Immature natural killer cell (primary cell): ENCODE measurements at places on chromosomes 1 and 21. TPM values are rescaled to one million over a fixed set of nuclear protein-coding genes. Genes with fewer than 3 reads are reported as not detected.

DNA sequence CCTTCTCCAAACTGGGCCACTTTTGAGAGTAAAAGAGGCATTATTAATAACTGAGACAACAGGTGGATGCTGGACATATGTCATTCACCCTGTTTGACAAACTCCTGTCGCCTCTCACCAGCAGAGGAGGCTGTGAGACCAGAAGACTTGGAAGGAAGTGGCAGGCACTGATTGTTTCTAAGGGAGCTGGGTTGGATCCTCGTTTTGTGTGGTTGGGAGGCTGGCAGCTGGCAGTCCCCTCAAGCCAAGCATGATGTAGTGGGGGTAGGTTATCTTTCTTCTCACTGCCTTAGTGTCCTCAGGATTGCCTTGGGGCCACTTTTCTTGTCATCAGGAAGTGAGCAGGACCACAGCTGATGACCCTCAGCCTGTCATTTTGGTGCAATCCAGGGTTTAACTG is 86.5 kb upstream of the KCNJ15 start:
- no peak for DNase-seq

UBE4B gene
- 7.6 TPM for polyA plus RNA-seq

GRCh38 chr1:113745425-113745824 is 13.9 kb downstream of the PHTF1 start:
- DNase-seq: no peak

- DNase-seq: no peak
Measured at GRCh38 chr1:84225646-84226045, 75.9 kb upstream of the SAMD13 start.

KRTCAP2 gene
- 396 TPM for polyA plus RNA-seq

DNA sequence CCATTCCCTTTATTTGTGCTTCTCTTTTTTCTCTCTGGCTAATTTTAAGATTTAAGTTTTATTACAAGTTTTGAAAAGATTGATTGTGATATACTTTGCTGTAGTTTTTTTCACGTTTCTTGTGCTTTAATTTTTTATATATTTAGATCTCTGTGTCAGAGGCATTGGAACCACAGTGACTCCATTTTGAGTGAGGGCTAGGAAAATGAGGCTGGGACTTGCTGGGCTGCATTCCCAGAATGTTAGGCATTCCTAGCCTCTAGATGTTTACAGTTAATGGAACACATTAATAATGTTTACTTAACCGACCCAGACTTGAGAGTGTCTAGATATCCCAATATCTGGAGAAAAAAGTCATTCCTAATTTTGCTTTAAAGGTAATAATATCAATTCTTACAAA is 939.4 kb downstream of the BRINP3 start:
- no peak for DNase-seq

DNA sequence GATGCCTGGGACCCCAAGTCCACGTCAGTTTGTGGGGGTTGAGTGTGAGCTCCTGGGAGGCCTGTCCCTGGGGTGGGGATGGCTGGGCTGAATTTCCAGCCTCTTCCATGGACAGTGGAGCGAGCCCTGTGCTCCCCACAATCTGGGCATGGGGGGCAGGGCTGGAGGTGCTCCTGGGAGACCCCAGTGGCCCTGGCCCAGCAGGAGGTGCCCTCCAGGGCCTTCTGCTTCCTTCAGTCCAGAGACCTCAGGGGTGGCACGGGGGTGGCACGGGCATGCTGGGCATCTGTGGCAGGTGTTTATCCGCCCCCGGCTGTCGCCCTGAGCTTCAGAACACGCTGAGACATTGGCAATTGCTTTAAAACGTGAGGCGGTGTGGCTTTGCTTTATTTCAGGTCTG is 40.9 kb downstream of the MORN1 start:
- DNase-seq: no peak

ACADM gene
- 32.8 TPM for polyA plus RNA-seq

- peak; percentile 42 for DNase-seq
Measured at GRCh38 chr1:205504311-205505075, at the start of gene CDK18. Gene CDK18 (plus strand): TSS chr1:205504669. CDS start chr1:205523168, 18,499 bp downstream.

- DNase-seq: no peak
Measured at GRCh38 chr1:205582046-205582445, 49.8 kb downstream of the ELK4 start.

GRCh38 chr1:101004670-101005069 is 20.9 kb downstream of the DPH5 start:
- DNase-seq: no peak

DNA sequence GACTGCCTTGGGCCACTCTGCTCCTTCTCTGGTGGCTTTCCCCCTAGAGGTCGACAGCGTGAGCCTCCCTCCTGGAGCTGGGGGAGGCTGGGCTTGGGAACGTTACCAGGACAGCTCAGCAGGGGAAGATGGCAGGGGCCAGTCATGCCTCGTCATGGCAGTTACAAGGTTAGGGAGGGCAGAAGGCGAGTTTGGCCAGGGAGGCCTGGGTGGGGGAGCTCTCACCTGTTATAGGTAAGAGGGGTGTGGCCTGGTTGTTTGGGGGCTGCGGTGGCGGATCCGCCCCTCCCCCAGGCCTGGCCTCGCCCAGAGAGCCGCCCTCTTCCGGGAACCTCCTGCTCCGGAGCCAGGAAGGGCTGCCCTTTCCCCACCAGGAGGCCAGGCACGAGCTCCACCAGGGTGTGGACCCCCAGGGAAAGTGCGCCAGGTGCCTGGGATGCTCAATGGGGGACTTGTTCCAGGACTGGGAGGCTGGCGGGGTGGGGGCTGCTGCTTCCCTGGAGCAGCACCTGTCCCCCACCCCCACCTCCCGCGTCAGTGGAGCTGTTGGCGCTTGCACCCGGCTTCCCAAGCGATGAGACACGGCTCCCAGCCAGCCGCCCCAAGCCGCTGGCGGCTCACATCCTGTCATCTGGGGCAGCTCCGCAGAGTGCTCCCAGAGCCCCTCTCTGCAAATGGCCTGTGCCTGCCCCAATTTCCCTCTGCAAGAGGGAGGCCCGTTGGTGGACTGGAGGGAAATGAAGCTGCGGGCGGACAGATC is 23.6 kb upstream of the PKP1 start:
- no peak for DNase-seq

DNA sequence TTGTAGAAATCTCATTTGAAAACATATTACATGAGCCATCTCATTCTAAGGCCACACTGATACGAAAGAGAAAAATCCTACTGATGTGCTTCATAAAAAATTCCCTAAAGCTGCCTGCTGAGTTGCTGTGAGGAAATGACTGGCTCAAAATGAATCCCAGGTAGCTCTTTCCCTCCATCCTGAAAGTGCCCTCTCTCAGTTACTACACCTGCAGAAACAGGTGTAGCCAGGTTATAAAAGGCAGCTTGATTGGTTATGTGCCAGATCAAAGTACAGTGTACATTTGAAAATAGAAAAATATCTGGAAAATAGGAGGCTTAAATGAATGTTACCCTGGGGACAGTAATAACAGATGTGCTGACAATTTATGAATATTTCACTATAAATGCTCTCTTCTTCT is 833.4 kb upstream of the ADGRL4 start:
- DNase-seq: no peak

DNA sequence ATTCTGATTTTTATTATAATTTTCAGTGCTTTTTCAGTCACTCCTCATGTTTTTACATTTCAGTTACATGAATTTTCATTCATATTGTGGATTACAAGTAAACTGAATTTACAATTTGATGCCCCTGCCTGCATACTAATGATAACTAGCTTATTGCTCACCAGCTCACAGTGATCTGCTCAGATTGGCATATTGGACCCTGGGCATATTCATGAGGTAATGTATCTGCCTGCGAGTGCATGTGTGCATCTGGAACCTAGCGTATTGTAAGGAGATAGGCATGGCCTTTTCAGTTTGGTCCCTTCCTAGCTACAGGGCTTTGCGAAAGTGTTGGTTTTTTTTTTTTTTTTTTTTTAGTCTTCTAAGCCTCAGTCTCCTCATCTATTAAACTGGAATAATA is 213.7 kb downstream of the SDCCAG8 start:
- no peak for DNase-seq

DNA sequence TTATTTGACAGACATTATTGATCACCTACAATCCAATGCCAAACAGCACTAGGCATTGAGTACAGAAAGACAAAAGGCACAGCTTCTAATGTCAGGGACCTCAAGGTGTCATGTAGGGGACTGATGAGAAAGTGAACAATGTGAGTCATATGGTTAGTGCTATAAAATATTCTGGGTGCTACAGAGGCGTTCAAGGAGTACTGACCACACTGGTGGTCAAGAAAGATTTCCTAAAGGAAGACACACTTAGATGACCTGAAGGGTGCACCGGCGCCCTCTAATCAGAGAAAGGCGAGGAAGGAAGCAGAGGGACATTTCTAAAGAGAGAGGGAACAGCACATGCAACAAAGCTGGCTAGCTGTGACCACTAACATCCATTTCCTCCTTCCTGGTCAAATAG is 64.9 kb upstream of the F3 start:
- no peak for DNase-seq

DNA sequence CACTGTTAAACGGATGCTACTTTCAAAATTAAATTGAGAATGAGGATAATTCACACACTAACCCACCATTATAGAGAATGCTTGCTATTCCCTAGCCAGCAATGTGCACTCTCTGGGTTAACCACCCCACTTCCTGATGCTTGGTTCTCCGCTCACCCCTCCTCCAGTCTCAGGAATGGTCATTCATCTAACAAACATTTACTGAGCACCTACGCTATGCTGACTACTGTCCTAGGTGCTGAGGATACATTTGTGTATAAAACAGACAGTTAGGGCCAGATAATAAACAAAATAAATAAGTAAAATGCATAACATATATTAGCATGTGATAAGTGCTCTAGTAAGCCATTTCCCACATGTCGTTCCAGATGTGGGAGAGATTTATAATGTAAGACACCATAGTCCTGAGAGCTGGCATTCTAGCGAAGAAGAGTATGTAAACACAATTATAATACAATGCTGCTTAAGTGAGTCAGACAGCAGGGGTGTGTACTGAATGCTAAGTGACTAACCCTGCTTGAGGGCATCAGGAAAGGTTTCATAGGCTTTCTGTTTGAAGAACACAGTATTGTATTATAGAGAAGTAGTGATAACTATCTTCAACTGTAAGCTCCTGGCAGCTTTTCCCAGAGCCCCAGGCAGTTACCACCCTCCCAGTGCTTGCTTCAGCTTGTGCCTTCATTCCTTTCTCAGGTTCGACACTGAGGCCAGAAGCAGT is 126.7 kb upstream of the CACHD1 start:
- DNase-seq: no peak

DNA sequence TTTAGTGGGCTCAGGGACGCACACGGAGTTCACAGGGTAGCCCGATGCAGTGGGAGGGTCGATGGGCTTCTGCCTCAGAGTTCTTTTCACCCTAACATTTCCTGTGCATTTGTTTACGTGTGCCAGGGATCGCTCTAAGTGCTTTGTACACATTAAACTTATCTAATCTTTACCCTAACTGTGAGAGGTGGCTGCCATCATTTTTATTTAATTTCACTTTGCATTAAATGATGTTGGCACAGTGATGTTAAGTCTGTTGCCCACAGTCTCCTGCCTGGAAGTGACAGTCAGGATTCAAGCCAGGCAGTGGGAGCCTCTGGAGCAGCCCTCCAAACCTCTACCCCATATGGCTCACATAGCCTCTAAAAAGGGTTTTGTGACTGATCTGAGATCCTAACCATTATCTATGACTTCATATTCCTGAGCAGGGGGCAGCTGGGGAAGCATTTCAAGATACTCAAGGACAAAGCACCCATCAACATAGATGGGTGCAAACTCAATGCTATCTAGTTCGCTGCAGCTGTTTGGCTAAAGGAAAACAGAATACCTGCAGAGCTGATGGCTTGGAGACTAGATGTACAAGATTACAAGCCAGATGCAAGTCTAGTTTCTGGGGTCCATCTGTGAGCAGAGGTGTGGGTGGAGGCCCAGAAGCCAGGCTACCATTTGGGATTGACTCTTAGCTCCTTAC is 303.8 kb downstream of the DISC1 start:
- DNase-seq: no peak

- DNase-seq: no peak
Measured at GRCh38 chr1:99004861-99005442, at the start of gene PLPPR5. Gene PLPPR5 (minus strand): TSS chr1:99004861. CDS start chr1:99004671, 190 bp downstream.

DNA sequence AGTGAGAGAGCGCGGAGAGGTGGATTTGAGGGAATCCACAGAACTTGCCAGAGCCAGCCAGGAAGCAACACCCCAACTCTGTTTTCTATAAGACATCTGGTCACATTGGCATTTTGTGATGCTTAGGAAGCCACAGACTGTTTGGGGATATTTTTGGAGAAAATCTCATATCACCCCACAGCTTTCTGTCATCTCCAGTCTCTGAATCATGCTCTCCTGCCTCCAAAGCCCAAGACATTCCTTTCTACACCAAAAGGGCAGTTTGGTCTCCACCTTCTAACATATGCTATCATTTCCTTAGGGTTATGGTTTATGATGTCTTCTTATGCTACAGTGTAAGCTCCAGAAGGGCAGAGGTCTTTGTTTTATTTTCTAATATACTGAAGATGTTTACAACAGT is 14.4 kb upstream of the BCL10 start:
- DNase-seq: no peak

DNA sequence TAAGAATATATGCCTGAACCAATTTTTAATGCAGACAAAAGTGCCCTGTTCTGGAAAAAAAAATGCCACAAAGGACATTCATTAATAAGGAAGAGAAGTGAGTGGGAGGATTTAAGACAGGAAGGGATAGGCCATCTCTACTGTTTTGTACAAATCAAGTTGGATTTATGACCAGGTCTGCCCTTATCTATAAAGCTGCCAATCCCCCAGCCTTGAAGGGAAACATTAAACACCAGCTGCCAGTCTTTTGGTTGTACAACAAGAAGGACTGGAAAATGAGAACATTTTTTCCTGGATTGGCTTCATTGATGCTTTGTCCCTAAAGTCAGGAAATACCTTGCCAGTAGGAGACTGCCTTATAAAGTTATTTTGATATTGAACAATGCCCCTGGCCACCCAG is 444.0 kb downstream of the NPHP4 start:
- no peak for DNase-seq

- no peak for DNase-seq
Measured at GRCh38 chr1:5977494-5978444, 14.5 kb downstream of the NPHP4 start.

- DNase-seq: no peak
Measured at GRCh38 chr1:55490547-55490946, 275.4 kb upstream of the USP24 start.

LCE2B gene
- not detected for polyA plus RNA-seq

DNA sequence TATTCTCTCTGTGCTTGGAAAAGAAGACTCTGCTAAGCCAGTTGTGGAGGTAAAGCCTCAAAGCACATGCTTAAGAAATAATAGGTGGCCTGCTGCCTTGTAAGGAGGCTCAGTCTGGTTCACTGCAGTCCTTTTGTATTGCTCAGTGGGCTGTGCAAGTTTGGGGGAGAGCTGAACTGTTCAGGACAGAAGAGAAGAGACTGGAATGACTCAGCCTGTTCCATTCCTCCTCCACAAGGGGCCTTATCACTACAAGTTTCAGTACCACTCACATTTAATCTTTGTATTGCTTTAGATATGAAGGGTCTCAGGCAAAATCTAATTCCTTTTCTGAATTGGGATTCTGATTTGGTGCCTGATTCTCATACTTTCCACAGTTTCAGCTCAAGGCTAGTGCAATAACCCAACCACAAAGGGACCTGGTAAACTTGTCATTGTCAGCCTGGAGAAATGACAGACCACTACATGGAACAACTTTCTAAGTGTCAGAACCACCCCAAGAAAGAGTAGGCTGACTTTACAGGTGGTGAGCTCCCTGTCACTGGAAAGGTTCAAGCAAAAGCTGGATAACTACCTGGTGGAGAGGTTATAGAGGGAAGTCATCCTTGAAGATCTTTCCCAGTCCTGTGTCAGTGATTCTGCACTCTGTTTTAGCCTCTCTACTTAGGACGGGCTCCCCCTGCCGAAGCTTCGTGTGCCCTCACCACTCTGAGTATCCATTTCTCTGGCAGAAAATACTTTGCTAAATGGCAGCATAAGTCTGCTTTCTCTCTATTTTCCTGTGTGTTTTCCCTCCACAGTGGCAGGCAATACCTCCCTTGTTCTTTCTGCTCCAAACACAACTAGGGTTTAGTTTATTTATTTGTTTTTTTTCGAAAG is 162.9 kb upstream of the GJB5 start:
- DNase-seq: no peak
